Inflammatory macrophage treated with lipopolysaccharide for 4 hours (primary cell): ENCODE measurements at places on chromosomes 5 and 9.

DNA sequence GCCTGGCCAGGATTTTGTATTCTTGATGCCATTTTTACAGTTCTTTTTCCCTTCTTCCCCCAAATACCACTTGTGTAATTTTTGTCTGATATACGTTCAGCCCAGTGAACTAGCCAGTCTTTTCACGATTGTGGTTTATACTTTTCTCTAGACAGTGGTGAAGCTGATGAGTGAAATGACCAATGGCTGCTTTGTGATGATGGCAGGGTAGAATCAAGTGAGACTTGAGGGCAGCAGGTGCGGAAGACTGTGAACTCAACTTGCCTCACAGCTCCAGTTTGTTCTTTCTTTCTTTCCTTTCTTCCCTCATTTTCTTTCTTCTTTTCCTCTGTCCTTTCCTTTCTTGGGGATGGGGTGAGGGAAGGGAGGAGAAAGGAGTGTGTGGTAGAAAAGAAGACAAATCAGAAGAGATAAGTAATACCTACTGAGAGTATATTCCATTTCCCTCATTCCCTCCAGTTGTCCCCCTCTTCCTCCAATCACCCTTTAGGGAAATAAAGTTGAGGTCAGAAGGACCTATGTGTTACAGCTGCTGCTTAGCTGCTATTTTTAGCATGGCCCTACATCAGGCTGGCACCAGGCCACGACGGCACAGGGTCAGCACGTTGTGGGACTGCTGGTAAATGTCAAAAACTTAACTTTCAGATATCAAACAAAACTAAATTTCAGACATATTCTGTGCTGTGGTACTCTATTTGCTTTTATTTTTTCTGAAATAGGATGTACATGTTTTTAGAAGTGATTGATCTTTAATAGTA is 12.3 kb downstream of the ZSWIM6 start:
- no peak for DNase-seq

- no peak for DNase-seq
Observed at GRCh38 chr9:27041746-27042145, 36.3 kb upstream of the LRRC19 start.

DNA sequence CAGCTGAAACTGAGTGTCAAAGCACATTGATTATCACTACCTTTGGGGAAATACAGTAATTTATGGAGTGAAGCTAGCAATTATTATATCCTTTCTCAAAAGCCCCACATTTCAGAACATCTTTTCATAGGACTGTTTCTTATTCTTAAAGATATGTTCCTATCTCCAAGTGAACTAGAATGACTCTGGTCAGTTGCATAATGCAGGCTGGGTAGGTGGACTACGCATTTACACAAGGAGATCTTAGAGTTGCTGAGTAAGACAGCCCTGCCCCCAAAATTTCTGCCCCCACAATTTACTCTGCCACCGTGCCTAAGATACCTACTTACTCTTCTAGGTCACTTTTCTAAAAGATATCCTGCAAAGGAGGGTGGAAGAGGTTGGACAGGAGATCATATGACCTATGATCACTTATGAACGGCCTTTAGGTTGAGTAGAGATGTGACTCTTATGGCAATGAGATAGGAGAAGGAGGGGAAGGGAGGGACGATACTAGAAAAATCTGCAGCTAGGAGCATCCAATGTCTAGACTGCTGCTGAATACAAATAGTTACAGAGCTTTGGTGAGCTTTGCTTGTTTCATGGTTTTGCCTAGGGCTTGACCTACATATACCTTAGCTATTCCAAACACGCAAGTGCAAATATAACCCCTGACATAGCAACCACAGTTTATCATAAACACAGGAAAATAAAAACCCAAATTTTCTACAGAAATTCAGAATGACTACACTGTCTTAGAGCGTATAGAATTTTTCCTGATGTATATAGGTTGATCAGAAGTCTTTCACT is 121.7 kb downstream of the GLIS3 start:
- DNase-seq, result no peak

DNA sequence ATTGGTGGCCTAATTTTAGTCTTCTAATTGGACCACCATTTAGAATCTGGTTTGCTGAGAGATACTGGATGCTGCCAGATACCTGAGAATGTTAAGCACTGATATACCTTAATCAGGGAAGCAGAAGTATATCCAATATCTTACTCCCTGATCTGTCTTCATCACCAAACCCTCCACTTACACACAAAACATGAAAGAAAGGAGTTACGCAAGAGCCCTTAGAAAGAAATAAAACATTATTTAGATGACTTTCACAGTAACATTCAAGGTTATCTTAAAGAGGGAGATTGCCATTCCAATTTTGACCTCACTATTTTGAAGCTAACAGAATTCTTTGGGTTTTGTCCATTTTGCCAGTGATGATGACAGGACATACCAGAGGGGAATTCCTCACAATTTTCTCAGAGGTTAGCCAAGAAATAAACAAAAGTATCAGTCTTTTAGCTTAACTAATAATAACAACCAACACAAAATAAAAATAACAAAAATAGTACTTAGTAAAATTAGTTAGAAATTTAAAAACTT is 496.1 kb downstream of the NFIB start:
- no peak for DNase-seq

DNA sequence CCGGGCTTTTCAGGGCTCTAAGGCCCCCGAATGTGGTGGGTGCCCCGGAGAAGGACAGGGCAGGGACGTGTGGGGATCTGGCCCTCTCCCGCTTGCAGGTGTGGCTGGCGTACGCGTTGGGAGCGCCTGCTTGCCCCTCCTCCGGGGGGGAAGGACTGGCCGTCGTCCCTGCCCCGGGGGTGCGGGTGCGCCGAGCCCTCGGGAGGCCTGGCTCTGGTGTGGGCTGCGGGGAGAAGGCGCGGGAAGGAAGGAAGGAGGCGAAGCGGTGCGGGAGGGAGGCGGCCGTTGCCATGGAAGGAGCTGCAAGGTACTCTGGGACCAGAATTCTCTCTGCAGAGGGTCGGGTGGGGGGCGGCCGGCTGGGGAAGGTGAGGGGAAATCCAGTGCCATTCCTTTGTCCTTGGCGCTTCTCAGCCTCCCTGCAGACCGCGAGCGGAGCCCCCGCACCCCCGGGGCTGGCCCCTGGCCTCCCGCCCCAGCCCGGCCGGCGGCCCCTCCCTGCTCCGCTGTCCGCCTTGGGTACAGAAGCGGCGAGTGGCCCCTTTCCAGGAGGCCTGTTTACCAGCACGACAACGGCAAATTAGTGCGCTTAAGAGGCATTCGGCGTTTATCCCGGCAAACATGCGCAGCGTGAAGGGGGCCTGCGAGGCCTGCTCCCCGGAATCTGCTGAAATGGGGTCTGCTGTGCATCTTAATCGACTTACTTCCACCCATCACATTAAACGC is 67.1 kb upstream of the UNC5A start:
- no peak for DNase-seq

- peak; percentile 88 for DNase-seq
Observed at GRCh38 chr5:76638479-76638878, 15.3 kb upstream of the F2RL2 start.

GRCh38 chr5:138665261-138665660 is 88.0 kb upstream of the CTNNA1 start:
- no peak for DNase-seq

DNA sequence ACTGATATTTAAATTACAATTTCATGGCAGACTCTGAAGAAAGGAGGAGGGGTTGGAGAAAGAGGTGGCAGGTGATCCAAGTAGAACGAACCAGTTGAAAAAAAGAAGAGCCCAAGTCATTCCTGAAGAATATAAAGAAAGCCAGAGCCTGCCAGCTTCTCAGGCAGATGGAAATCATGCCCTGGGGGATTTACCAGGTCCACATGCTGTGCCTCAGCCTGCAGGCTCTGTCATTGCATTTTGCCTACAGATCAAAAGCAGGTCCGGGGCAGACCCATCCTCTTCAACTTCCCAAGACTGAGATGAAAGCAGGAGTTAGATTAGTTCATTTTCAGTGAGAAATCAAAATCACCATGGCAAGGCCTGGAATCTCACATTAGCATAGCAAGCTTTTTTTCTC is 48.5 kb downstream of the GDNF start:
- no peak for DNase-seq

DNA sequence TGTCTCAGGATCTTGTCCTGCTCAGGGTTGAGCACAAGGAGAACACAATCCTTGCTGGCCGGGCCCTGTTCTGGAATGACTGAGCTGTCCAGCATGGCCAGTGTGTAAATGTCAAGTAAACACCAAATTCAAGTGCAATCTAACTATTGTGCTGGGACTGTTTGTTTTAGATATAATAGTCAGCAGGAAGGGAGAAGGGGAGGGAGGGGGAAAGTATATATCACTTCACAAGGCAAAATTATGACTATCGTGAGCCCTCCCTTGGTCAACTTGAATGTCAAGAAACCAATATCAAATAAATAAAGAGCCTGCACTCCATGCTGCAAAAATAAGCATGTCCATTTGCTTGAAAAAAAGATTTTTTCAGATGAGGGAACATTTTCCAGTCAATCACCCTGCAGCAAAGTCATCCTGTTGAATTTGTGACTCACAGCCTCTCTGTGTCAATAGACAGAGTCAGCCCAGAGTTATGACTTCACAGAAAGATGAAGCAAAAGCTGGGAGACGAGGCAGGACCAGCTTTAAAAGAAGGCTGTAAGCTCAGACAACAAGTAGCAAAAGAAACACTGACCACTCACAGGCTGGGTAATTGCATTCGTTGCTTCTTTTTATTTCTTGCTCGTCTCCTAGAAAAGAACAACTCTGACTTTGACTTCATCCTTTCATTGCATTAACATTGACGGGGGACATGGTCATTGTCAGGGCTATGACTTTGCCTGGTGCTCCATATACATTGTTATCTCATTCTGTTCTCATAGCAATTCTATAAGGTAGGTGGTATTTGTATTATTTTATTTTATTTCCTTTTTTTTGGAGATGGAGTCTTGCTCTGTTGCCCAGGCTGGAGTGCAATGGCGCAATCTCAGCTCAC is 15.3 kb upstream of the KLF4 start:
- peak; percentile 87 for DNase-seq

- DNase-seq, result no peak
Observed at GRCh38 chr5:40780858-40781257, 17.3 kb downstream of the PRKAA1 start.
